ENCODE measurements at places on chromosomes 3 and 15. TPM values are rescaled to one million over a fixed set of nuclear protein-coding genes. Genes with fewer than 3 reads are reported as not detected.

The FOXL2NB gene
- not detected for polyA plus RNA-seq

DNA sequence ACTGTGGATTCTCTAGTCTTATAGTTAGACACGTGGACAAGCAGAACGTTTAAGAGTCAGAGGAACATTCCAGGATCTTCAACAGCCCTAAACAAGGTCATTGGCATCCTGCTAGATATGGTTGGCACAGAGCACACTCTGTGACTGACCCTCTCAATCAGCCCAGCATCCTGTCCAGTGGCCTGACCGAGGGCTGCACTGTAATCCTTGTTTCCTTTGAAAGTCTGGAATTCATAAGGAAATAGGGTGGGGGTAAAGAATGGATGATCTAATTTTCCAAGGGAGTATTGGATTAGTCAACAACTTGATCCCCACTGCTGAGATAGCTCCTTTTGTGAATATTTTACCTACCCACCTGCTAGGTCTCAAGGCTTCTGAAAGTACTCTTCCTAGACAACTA lies 94.5 kb upstream of the DLG1 start:
- no peak for DNase-seq

GRCh38 chr3:178456621-178457285 lies 79.5 kb upstream of the KCNMB2 start:
- peak; percentile 22 for DNase-seq

DNA sequence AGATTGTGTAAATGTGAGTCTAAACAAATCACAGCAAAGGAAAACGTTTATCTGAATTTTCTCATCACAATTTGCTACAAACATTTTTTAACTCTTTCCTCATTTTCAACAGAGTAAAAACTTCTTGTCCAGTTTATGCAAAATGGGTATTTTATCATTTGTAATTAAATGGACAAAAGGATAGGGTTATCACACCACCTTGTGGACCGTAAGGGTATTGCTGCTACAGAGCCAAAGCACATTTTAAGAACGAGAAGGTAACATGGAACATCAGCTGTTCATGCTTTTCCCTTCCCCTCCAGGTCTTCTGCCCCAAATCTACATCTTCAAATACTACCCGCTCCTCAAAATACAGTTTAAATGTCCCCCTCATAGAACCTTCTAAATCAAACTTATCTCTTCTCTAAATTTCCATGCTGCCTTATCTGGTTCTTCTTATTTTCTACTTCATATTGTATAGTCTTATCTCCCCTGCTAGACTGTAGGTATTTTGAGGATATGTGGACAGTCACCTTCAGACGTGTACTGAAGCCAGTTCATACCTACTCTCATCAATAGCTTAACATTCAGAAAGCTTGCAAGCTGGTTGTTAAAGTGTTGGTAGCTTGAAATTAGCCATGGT lies 12.8 kb upstream of the SETMAR start:
- DNase-seq: peak; percentile 30

GRCh38 chr3:30500666-30501399 lies 105.6 kb upstream of the TGFBR2 start:
- DNase-seq: no peak

- DNase-seq: no peak
Measured at GRCh38 chr3:122730240-122730639, 49.6 kb downstream of the PARP14 start.

The TMEM266 gene
- 13.3 TPM for polyA plus RNA-seq

The RETNLB gene
- polyA plus RNA-seq: not detected

DNA sequence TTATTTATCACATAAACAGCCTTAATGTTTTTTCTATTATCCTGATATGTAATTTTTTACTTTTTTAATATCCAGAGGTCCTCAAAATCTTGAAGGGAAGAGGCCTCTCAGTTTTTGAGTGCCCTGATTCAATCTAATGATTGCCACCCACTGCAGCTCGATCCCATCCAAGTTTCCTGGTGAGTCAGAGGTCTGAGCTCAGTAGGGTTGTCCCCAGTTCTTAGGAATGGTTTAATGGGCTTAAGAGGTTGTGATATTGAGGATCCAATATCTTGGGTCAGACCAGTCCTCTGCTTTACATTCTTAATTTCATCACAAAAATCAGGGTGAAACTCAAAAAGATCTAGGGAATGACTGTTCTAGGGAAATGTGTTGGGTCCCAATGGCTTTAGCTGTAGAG lies 238.5 kb downstream of the NSUN3 start:
- no peak for DNase-seq

DNA sequence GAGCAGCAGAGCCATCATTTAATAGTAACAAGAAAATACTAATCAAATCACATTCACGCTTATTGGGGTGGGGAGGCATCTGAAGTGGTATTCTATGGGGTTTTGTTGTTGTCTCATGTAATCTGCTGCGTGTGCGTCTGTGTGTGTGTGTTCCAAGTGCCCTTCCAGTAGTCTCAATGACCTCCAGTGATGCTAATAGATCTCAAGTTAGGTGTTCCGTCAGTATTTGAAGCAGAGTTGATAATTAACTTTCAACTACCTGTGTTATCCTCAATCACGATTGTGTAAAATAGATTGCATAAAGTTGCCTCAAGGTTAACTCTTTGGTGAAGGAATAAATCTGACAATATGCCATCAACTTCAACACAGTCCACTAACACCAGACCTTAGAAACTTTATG lies 375.0 kb downstream of the MECOM start:
- DNase-seq: no peak

- no peak for DNase-seq
Measured at GRCh38 chr3:159239059-159239458, 437.2 kb downstream of the MFSD1 start.

The ALDH1A2 gene
- 277 TPM for polyA plus RNA-seq

The TOPAZ1 gene
- polyA plus RNA-seq: not detected

- DNase-seq: no peak
Measured at GRCh38 chr15:45027220-45027619, 4.2 kb downstream of the SORD start.

- no peak for DNase-seq
Measured at GRCh38 chr3:52237657-52238172, 1.2 kb downstream of the TWF2 start.

The MGA gene
- polyA plus RNA-seq: 41.3 TPM

GRCh38 chr3:108546247-108546646 lies 35.9 kb upstream of the MYH15 start:
- DNase-seq: no peak

DNA sequence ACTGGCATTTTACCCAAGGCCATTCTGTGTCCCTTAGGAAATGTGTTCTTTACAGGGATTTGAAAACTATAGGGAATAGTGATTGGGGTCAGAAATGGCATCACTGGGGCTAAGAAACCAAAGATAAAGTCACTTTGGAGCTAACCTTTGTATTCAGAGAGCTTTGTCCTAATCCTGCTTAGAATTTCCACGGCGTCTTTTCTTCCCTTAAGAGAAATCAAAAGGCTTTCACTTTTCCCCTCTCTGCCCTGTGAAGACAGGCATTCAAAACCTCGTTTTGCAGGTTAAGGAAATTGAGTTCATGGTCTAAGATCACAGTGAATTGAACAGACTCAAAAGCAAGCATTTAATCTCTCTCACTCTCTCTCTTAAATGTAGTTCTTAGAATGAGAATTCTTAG lies 182.5 kb downstream of the VGLL4 start:
- no peak for DNase-seq

DNA sequence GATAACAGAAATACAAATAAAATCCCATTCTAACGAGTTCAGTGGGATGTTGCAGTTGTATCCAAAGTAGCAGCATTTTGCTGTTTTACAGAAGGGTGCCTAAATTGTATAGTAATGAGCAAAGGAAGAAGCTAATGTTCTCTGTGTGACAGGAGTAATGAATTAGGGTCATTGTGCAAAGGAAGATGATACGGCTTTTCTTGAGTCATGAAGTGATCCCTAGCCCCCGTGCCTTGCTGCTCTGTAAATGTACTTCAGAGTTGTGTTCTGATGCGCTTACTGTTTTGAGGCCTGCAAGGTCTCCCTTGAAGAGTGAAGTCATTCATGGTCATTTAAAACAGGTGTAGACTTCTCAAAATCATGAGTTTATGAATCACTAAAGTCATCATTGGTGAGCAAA lies 37.9 kb downstream of the ATP1B3 start:
- DNase-seq: no peak
